ENCODE measurements at places on chromosomes 1 and 21.

DNA sequence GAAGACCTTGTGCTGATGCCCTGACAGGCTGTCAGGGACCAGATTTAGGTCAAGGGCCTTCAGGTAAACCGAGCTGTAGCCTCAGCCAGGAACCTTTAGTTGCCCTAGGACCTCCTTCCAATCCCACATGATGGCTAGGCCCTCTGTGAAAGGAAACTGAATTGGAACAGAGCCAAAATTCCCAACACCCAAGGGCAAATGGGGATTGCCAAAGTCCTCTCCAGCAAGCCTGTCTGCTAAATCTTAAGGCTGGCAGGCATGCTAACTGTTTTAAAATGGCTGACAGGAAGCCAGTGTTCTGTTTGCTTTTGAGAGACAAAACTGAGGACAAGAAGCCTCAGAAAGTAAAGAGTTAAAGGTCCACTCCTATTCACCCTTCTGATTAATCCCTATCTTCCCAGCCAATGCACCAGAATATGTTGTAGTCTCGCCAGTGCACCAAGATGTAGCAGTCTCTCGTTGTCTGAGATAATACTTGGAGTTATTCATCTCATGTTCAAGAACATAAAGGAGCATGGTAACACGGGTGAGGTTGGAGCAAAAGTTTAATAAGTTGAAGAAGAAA, 35.1 kb downstream of the MSTO1 start:
- no peak for DNase-seq

- DNase-seq, result peak; percentile 27
Observed at GRCh38 chr21:34561806-34562205, 49.8 kb upstream of the KCNE1 start.

DNA sequence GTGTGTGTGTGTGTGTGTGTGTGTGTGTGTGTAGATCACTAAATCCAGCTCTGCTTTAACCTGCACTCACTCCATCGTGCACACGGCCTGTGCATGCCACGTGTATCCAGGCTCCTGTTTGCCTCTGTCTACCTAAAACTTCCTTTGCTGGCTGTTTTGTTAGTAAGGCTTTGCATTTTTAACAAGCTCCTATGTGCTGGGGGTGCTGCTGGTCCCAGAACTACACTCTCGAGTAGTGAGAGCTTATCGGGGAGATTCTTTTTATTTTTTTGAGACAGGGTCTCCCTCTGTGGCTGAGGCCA, 596 bp upstream of the TCEA3 start:
- no peak for DNase-seq

DNA sequence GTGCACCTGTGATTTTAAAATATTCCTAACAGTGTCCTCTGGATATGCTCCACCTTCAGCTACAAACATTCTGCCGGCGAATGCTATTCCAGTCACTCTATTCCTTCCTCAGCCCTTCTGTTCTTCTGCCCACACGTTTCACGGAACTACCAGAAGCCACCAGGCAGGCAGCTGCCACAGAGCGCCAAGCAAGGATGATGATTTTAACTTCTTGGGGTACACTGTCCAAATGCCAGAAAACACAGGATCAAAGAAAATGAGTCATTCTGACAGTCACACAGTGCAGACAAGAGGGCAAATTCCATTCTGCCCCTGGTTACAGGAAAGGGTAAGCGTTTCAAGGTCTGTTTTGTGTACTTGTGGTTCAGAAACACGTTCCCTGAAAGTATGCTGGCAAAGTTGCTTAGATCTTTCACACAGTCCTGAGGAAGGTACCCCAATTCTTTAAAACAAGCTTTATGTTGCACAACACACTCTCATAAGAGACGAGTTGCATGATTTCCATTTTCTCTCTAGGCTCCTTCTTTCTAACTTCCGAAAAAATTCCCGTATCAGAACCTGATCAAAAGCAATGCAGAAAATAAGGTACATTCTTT, 508.3 kb upstream of the PKN2 start:
- DNase-seq, result no peak

- DNase-seq, result peak; percentile 85
Observed at GRCh38 chr1:93629101-93630059, 52.3 kb downstream of the BCAR3 start.

DNA sequence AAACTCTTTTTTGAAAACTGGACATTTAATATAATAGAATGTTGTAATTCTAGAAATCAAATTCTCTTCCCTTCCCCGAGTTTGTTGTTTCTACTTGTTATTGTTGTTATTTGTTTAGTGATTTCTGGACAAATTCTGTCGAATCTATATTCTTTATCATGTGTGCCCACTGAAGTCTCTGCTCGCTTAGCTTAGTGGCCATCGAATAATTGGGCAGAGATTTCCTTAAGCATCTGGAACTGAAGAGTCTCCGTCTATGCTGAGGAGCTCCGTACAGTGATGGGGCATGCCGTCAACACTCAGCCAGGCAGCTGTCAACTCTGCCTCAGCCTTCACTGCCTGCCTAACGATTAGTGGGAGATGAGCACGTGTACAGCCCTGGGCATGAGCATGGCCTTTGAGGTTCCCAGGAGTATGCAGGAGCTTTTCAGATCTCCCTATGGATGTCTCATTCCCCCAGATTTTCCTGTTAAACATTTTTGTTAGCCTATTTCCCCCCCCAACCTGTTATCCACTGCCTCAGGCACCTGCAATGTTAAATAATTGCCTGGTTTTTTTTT, 66.8 kb downstream of the SLX9 start:
- DNase-seq, result no peak

GRCh38 chr1:67609577-67610341, 75.2 kb upstream of the GADD45A start:
- peak; percentile 16 for DNase-seq

DNA sequence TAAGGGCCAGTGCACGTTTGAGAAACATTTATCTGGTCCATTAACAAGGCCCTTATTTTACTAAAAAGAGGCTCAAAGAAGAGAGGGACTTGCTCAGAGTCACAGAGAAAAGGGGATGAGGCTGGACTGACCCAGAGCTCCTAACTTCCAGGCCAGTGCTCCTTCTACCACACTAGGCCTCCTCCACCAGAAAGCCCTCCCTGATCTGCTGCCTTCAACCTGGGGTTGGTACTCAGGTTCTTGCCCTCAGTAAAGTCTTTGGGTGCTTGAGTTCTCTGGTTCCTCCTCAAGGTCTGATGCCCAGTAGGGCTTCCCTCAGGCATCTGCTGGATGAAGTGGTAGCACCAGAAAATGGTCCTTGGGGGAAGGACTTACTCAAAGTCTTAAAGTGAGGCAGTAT, 26.0 kb downstream of the TTC39A start:
- no peak for DNase-seq

DNA sequence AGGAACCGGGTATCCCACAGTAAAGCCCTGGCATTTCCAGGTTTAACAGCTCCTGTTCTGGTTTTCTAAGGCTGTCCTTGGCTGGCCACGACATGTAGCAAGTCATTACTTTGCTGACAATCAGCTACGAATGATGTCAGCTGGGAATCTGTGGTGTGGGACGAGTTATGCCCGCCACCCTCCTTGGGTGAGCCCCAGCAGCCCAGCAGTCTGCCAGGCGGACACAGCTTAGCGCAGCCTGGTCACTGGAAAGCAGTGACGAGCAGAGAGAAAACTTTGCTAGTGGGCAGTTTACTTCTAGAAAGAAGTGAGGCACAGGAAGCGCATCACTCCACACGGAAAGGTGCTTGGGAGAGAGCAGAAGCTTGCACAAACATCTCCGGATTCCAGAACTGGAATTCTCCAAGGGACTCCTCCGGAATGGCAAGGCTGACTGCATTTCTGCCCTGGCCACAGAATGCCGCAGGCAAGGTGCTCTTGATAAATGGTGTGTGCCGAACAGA, 15.5 kb upstream of the ZNF436 start:
- DNase-seq, result no peak

Measured in inflammatory macrophage treated with lipopolysaccharide for 1 hour (primary cell).